ENCODE measurements at places on chromosomes 5 and 9. TPM values are rescaled to one million over a fixed set of nuclear protein-coding genes. Genes with fewer than 3 reads are reported as not detected.

DNA sequence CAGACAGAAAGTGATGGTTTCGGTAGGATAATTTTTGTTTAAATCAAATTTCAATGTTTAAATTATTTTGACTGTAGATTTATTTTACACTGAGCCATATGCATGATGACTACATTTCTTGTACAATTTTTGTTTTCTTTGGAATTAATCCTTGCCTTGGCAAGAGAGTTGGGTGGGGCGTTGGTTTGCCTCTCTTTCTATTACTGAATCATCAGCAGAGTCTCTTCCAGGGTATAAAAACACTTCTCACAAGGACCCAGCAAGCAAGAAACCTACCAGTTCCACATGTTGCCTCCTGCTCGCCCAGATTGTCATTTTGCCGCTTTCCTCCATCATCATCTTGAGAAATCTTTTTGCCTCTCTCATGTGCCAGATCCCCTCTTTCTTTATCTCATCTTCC, 455.0 kb upstream of the DMAC1 start:
- H3K4me3 ChIP-seq: no peak overlapping the region
- DNase-seq: no peak
- H3K27ac ChIP-seq: no peak overlapping the region
- no peaks in the 10 kb centered on the region for H3K27me3 ChIP-seq
- H3K4me1 ChIP-seq: no peaks in the 10 kb centered on the region

GRCh38 chr5:178651046-178651810, 24.4 kb upstream of the CLK4 start:
- no peaks in the 10 kb centered on the region for H3K27me3 ChIP-seq
- H3K27ac ChIP-seq: no peak overlapping the region
- H3K4me1 ChIP-seq: no peaks in the 10 kb centered on the region
- DNase-seq: no peak

- H3K4me1 ChIP-seq: no peaks in the 10 kb centered on the region
- no peaks in the 10 kb centered on the region for H3K27me3 ChIP-seq
- no peaks in the 10 kb centered on the region for H3K36me3 ChIP-seq
- H3K27ac ChIP-seq: no peak overlapping the region
- no peak overlapping the region for H3K4me3 ChIP-seq
Observed at GRCh38 chr5:54013556-54014194, 296.7 kb downstream of the ARL15 start.

DNA sequence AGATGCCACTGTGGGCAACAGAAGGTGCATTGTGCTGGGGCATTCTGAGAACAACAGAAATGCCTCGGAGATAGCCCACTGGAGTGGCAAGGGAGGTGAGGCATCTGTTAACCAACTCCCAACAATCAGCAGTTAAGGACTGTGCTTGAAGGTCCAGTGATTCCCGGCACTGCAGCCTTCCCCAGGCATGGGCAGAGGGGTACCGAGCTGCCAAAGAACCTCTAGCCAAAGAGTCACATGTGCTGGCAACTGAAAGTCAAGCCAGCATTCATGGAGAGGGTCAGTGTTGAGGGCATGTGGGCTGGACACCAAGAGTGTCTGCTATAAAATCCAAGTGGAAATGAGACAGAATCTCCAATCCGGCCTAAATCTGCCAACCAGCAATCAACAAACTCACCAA, 149.6 kb downstream of the ASTN2 start:
- no peak overlapping the region for H3K4me3 ChIP-seq
- no peaks in the 10 kb centered on the region for H3K4me1 ChIP-seq
- no peaks in the 10 kb centered on the region for H3K27me3 ChIP-seq
- DNase-seq: no peak
- no peak overlapping the region for H3K27ac ChIP-seq

- DNase-seq: no peak
- no peak overlapping the region for H3K4me3 ChIP-seq
- H3K4me1 ChIP-seq: no peaks in the 10 kb centered on the region
- H3K27ac ChIP-seq: no peak overlapping the region
Observed at GRCh38 chr9:137402746-137403145, 20.2 kb downstream of the EXD3 start.

TSSK1B gene
- not detected for total RNA-seq

- no peaks in the 10 kb centered on the region for H3K36me3 ChIP-seq
- no peak overlapping the region for H3K27ac ChIP-seq
- no peak overlapping the region for H3K4me3 ChIP-seq
- no peaks in the 10 kb centered on the region for H3K27me3 ChIP-seq
- DNase-seq: no peak
Observed at GRCh38 chr9:123113185-123113584, 79.7 kb downstream of the GPR21 start.

DNA sequence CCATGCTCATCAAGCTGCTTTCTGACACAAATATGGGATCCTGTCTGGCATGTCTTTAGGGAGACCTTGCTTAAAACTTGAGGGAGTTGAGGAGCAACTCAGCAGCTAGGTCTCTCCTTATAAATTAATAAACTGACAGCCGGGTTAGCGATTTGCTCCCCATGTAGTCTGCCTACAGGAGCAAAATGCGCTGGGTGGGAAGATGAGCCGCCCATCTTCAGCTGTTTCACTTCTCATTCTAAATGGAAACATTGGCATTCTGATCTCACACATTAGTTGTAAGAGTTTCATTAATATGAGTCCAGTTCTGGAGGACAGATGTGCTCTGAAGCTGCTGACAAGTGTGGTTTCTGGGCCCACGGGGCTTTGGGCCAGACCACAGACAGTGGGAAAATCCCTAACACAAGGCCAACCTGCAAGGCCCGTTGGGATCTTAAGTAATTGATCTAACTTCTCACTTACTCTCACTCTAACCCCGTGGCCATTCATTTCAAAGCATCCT, 197.0 kb downstream of the MCTP1 start:
- H3K4me1 ChIP-seq: no peaks in the 10 kb centered on the region
- H3K4me3 ChIP-seq: no peak overlapping the region
- no peaks in the 10 kb centered on the region for H3K27me3 ChIP-seq
- no peaks in the 10 kb centered on the region for H3K36me3 ChIP-seq

PTAR1 gene
- total RNA-seq: 43.8 TPM

RPS23 gene
- 1,163 TPM for total RNA-seq

- H3K4me3 ChIP-seq: no peak overlapping the region
- no peak overlapping the region for H3K27ac ChIP-seq
- no peak for DNase-seq
- no peaks in the 10 kb centered on the region for H3K4me1 ChIP-seq
Observed at GRCh38 chr9:2210201-2210600, 195.1 kb downstream of the SMARCA2 start.

- no peaks in the 10 kb centered on the region for H3K27me3 ChIP-seq
- no peaks in the 10 kb centered on the region for H3K4me1 ChIP-seq
- H3K4me3 ChIP-seq: no peak overlapping the region
Observed at GRCh38 chr9:32258482-32258881, 126.0 kb upstream of the ACO1 start.

- H3K4me1 ChIP-seq: no peaks in the 10 kb centered on the region
- no peak overlapping the region for H3K27ac ChIP-seq
- no peak overlapping the region for H3K4me3 ChIP-seq
- no peaks in the 10 kb centered on the region for H3K36me3 ChIP-seq
Observed at GRCh38 chr5:61272688-61273087, 59.4 kb upstream of the ZSWIM6 start.

GRCh38 chr9:72649127-72649442, 127.7 kb downstream of the TMC1 start:
- no peaks in the 10 kb centered on the region for H3K27me3 ChIP-seq
- no peaks in the 10 kb centered on the region for H3K36me3 ChIP-seq
- no peak overlapping the region for H3K27ac ChIP-seq
- no peak overlapping the region for H3K4me3 ChIP-seq
- H3K4me1 ChIP-seq: no peaks in the 10 kb centered on the region
- DNase-seq: no peak

DNA sequence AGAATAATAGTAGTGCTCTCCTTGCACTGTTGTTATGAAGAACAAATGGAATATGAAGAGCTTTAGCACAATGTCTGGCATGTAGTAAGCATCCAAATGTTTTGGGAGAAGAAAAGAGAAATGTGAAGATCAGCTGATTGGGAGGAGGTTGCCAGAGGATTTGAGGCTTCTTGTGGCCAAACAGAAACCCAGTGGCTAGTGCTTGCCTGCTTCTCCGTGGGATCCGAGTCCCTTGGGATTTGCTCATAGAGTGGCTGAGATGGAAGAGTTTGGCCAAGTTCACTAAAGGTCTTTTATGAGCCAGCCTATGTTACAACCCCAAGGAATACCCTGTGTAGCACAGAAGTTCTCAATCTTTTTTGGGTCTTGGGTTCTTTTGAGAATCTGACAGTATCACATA, 86.0 kb downstream of the ANGPTL2 start:
- no peak overlapping the region for H3K4me3 ChIP-seq
- H3K4me1 ChIP-seq: no peaks in the 10 kb centered on the region
- H3K27ac ChIP-seq: peak overlapping the region; percentile 42
- no peaks in the 10 kb centered on the region for H3K27me3 ChIP-seq
- no peaks in the 10 kb centered on the region for H3K36me3 ChIP-seq
- DNase-seq: no peak

- DNase-seq: no peak
- H3K4me3 ChIP-seq: no peak overlapping the region
- H3K36me3 ChIP-seq: peaks cover 3% of the 10 kb centered on the region
- H3K4me1 ChIP-seq: peaks cover 6% of the 10 kb centered on the region
- H3K27ac ChIP-seq: no peak overlapping the region
Observed at GRCh38 chr5:145660897-145661640, 174.1 kb downstream of the PRELID2 start.

SPACA9 gene
- 1.2 TPM for total RNA-seq
